Right lung (tissue), 10 donors: ENCODE measurements at places on chromosomes 12 and 14.

- no peak for DNase-seq
These were observed 31.4 kb downstream of the PSMC1 start for GRCh38 chr14:90287791-90288190.

- no peak for DNase-seq
These were observed 251.3 kb upstream of the RPL10L start for GRCh38 chr14:46902837-46903236.

- DNase-seq: no peak
These were observed 70.2 kb downstream of the BTG1 start for GRCh38 chr12:92075425-92075914.

- no peak for DNase-seq
These were observed 77.9 kb upstream of the HOXC13 start for GRCh38 chr12:53860426-53861345.

DNA sequence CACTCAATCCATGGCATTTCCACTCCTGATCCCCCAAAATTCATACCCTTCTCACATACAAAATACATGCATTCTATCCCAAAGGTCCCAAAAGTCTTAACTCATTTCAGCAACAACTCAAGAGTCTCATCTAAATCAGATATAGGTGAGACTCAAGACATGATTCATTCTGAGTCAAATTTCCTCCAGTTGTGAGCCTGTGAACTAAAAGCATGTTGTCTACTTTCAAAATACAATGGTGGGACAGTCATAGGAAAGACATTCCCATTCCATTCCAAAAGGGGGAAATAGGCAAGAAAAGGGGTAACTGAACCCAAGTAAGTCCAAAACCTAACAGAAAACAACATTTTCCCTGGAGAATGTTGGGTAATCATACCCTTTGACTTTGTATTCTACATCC is 103.3 kb downstream of the C12orf75 start:
- no peak for DNase-seq

DNA sequence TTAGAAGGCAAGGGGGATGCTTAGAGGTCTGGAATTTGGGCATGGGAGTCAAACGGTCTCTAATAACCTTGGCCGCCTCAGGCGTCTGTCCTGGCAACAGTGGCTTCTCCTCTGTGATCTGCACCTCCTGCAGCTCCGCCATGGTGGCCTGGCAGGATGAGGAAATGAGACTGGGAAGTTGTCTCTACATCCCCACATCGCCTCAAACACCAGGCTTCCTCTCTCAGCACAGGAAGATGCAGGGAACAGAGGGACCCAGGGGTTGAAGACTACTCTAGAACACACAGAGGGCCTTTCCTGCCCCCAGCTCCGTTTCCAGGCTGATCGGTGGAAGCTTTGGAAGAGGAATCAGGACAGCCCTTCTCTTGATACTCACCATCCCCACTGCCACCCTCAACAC is 1.7 kb downstream of the NDRG2 start:
- no peak for DNase-seq

DNA sequence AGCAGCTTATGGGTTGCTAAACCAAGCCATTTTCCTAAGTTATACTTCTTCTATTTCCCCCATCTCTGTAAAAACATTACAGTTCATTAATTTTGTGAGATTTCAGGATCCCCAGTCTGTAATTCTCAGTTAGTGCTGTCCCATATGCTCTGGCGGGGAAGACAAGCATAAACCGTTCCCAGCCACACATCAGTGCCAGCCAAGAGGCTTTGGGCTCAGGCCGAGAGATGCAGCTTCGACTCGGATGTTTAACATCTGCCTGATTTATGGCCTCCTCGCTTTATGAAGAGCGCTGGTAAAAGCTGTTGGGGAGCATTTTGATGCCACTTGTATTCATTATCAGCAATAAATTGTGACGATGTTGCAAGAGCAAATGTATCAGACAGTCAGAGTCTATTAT is 349.1 kb upstream of the CCDC196 start:
- peak; percentile 69 for DNase-seq

- no peak for DNase-seq
These were observed 13.0 kb downstream of the CDKL1 start for GRCh38 chr14:50383618-50384225.

- no peak for DNase-seq
These were observed 163.5 kb upstream of the EEA1 start for GRCh38 chr12:93092649-93092945.

DNA sequence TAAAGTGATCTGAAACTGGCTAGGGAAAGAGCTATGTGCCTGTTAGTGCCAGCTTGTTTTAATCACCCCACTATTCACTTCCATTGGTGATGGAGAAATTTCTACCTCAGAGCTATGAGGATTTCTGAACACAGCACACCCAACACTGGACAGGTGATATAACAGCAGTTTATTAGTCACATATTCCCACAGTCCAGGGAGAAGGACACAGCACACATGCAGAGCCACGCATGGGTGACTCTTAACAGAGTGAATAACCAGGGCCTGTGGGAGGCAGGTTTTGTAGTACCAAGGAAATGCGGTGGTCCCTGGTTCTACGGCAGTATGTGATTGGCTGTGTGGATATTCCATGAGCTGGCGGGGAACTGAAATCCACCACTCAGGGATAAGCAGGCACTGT is 455.1 kb downstream of the BTG1 start:
- DNase-seq: no peak
